ENCODE measurements at places on chromosomes 1 and 21. TPM values are rescaled to one million over a fixed set of nuclear protein-coding genes. Genes with fewer than 3 reads are reported as not detected.

- H3K4me1 ChIP-seq = peaks cover 12% of the 10 kb centered on the region
- H3K4me3 ChIP-seq = peak overlapping the region; percentile 88
- peaks cover 10% of the 10 kb centered on the region for H3K27me3 ChIP-seq
These were observed 534 bp downstream of the DNAJC28 start for GRCh38 chr21:33490991-33491372.

DNA sequence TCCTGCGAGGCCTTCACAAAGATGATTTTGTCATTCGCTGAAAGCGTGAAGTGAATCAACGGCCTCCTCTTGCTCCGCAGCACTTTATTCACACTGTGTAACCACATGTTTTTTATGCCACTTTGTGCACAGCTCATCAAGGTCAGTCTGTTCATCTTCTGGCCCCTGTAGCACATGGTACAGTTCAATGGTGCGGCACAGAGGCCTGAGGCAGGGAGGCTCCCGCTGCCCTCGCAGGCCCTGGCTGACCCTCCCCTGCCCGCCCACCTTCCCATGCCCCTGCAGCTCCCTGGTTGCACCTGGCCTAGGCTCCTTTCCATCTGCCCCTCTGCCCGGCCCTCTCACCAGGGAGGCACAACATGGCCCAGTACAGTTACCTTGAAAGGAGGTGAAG is 87.5 kb downstream of the CD247 start:
- H3K36me3 ChIP-seq = peaks cover under 1% of the 10 kb centered on the region
- no peaks in the 10 kb centered on the region for H3K27me3 ChIP-seq
- no peak overlapping the region for H3K4me3 ChIP-seq
- no peak for DNase-seq
- peak overlapping the region; percentile 20 for H3K27ac ChIP-seq

- DNase-seq = no peak
- H3K27ac ChIP-seq = no peak overlapping the region
- H3K4me1 ChIP-seq = peaks cover 56% of the 10 kb centered on the region
- no peaks in the 10 kb centered on the region for H3K36me3 ChIP-seq
These were observed 4.2 kb downstream of the SDC3 start for GRCh38 chr1:30904191-30904961.

GBP1 gene
- not detected for total RNA-seq

- no peaks in the 10 kb centered on the region for H3K4me1 ChIP-seq
- H3K36me3 ChIP-seq = no peaks in the 10 kb centered on the region
- no peak overlapping the region for H3K4me3 ChIP-seq
These were observed 230.5 kb upstream of the ZRANB2 start for GRCh38 chr1:71311376-71311775.

NTMT2 gene
- not detected for total RNA-seq
